ENCODE measurements at places on chromosomes 7 and 10. TPM values are rescaled to one million over a fixed set of nuclear protein-coding genes. Genes with fewer than 3 reads are reported as not detected.

The AKR1C3 gene
- 463 TPM for polyA plus RNA-seq

The NODAL gene
- polyA plus RNA-seq: 0.04 TPM

The SLC26A4 gene
- 0.18 TPM for polyA plus RNA-seq

The ST8SIA6 gene
- polyA plus RNA-seq: 1.5 TPM

The MET gene
- polyA plus RNA-seq: 12.4 TPM

The PDZD7 gene
- 3.1 TPM for polyA plus RNA-seq

The ABCB1 gene
- polyA plus RNA-seq: 63.2 TPM

The GATA3 gene
- 0.84 TPM for polyA plus RNA-seq

The AKR1E2 gene
- polyA plus RNA-seq: 3.2 TPM

The SEC23IP gene
- polyA plus RNA-seq: 42.0 TPM

The HOXA9 gene
- polyA plus RNA-seq: not detected

The GRB10 gene
- polyA plus RNA-seq: 23.4 TPM

The PTPRN2 gene
- 11.7 TPM for polyA plus RNA-seq

The EMX2 gene
- polyA plus RNA-seq: 0.04 TPM

The SLC26A3 gene
- 295 TPM for polyA plus RNA-seq

The C10orf67 gene
- not detected for polyA plus RNA-seq

The CYP2C19 gene
- 22.2 TPM for polyA plus RNA-seq

The LAMB1 gene
- polyA plus RNA-seq: 15.9 TPM

The CLDN4 gene
- 115 TPM for polyA plus RNA-seq

The GHRHR gene
- polyA plus RNA-seq: not detected

The NKX1-2 gene
- polyA plus RNA-seq: not detected

The SRI gene
- polyA plus RNA-seq: 569 TPM

The SRGN gene
- polyA plus RNA-seq: 25.4 TPM

The POU6F2 gene
- not detected for polyA plus RNA-seq

The SOSTDC1 gene
- polyA plus RNA-seq: 1.1 TPM

The NXPH1 gene
- not detected for polyA plus RNA-seq

The ANXA8L1 gene
- not detected for polyA plus RNA-seq

The GPR15LG gene
- not detected for polyA plus RNA-seq

The FOXI2 gene
- polyA plus RNA-seq: not detected

The SLC26A5 gene
- not detected for polyA plus RNA-seq

The RHOBTB1 gene
- polyA plus RNA-seq: 3.3 TPM

The SCART1 gene
- 0.33 TPM for polyA plus RNA-seq

The STEAP2 gene
- 2.2 TPM for polyA plus RNA-seq

The EVX1 gene
- polyA plus RNA-seq: not detected

The AOC1 gene
- polyA plus RNA-seq: 325 TPM

The HGF gene
- 1.2 TPM for polyA plus RNA-seq
